ENCODE measurements at places on chromosomes 5 and 9.
A peak's percentile ranks its signal among the peaks of the same experiment; 100 is the strongest.

- DNase-seq: no peak
Observed at GRCh38 chr9:80952363-80952922, 736.9 kb downstream of the TLE1 start.

DNA sequence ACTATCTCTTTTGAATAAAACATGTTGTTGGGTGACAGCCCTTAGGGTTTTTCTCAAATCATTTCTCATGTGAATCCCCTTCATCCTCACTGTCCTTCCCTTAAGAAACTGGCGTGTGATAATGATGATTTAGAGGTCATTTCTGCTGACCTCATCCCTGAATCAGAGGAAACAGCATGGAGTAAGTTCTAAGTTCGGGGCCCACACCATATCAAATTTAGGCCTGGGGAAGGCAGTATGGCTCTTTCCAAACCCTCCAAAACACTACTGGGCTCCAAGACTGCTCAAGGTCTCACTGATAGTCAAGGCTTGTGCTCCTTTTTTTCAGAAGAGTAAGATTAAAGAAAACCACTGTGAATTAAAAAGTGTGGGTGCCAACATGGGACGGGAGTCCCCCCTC is 872 bp upstream of the SMIM3 start:
- DNase-seq: peak; percentile 32

DNA sequence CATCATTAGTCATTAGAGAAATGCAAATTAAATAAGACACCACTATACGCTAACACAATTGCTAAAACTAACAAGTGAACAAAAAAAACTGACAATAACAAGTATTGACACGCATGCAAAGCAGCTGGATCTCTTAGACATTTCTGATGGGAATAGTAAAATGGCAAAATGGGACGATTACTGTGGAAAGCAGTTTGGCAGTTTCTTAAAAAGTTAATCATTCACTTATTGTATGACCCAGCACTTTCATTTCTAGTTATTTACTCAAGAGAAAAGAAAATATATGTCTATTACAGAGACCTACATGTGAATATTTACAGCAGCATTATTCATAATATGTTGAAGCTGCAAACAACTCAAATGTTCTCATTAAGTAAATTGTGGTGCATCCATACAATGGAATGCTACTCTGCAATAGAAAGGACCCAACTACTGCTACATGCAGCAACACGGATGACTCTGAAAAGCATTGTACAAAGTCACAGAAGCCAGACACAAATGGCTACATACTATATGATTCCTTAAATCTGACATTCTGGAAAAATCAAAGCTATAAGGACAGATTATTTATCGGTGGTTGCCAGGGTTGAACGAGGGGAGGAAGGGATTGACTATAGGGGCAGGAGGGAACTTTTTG is 96.8 kb upstream of the ITGA2 start:
- DNase-seq: no peak

DNA sequence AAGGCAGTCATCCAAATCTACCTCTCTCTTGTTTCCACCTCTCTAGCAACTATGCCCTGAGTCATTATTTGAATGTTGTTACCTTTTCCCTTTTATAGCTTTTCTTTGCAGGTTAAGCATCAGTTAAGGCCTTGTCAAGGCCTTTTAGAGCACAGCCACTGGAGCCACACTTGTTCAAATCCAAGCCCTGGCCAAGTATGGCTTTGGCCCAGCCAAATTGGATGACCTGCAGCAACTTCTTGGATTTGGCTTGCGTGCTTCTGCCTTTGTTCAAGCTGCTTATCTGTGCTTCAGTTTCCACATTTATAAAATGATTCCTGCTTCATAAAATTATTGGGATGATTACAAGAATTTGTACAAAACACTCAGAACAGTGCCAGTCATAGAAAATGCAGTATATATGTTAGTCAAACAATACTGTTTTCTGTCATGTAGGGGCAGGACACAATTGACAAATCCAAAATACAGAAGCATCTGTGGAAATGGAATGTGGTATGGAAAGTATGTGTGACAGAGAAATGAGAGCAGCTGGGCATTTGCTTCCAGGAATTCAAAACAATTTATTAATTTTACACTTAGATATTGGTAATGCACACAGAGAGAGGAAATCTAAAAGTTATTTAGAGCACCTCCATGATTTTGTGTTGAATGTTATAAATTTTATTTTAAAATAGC is 17.9 kb upstream of the RLN1 start:
- DNase-seq: no peak

- DNase-seq: peak; percentile 56
Observed at GRCh38 chr9:91427873-91428272, 4.2 kb upstream of the NFIL3 start.

DNA sequence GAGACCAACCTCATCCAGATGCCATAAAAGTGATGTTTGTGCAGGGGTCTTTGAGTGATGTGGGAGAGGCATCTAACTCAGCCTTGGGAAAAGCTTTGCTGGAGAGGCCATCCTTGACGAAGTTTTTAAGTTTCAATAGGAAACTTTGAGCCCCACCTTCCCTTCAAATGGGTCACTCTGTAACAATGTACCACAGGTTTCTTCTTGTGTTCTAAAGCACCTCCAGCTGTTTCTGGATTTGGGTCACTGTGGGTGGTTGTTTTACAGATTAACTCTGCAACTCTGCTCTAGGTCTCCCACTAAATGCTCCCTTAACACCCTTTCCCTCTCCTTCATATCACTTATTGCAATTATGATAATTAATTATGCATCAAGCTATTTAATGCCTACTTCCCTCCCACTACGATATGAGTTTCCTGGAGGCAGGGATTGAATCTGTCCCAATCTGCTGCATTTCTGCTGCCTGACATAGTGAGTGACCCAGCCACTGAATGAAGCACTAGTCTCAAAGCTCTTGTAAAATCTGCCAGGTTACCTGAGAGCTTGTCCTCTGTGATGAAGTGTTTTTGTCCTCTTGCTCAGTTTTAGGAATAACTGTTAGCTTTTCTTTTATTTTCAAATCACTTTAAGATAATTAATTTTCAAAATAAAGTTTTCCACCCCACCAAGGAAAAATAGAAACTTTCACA is 60.5 kb upstream of the PUM3 start:
- no peak for DNase-seq

DNA sequence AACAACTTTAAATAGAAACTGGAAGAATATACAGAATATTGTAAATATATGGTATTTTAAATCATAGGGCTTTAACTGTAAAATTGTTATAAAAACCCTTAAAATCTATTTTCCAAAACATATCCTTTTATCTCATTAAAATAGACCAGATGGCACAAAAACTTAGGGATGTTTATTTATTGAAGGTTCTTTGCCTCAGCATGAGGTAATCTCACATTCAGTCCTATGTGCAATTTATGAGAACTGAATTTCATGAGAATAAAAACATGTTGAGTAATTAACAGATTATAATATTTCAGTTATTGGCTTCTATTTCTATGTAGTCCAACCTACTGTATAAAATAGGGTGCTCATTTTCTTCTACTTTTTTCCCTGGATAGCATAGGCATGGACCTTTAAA is 329.2 kb upstream of the PRR16 start:
- DNase-seq: no peak

GRCh38 chr9:114472765-114473446 is 32.4 kb downstream of the WHRN start:
- DNase-seq: peak; percentile 16

DNA sequence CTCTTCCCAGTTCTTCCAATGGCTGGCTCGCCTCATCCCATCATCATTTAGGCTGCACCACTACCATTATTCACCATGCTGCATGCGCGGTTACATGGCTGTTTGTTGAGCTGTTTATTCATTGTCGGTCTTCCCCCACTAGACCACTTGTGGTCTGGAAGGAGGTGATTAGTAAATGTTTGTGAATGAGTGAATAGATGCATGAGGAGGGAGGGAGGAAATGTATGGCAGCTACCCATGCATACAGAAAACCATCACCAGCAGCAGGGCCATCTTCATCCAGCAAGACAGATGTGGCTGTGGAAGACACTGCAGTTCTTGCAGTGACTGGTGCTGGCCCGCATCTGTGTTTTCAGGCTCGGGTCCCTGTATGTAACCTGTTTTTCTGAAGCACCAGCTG is 113.3 kb upstream of the SAP30L start:
- no peak for DNase-seq

DNA sequence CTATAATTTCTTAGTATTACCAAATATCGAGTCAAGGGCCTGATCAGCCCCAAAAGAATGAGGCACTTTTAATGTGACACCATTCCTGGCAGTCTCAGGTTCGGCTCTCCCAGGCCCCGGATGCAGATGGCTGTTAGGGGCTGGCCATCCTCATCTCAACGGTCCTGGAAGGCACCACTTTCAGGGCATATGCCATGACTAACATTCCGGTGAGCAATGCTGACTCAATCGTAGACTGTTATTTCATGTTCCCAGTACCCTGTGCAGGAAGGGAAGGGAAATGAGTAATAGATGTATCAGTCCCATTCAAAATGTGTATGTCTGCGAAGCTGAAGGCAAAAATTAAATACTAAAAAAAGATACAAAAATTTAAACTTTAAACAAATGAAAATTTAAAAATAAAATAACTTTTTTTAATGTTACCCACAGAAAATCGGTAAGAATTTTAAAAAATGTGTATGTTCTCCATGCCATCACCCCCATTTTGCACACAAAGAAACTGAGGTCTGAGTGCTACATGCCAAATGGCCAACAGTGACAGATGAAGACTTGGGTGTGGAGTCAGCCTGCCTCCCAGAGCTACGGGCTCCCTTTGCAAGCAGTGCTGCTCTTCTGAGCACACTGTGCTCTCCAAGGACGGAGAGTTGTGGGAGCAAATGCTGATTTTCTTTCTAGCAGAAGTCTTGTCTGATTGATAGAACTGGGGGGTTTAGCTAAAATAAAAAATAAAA is 79.0 kb downstream of the GLDC start:
- DNase-seq: peak; percentile 98

- no peak for DNase-seq
Observed at GRCh38 chr5:79590396-79590999, 21.7 kb upstream of the TENT2 start.

DNA sequence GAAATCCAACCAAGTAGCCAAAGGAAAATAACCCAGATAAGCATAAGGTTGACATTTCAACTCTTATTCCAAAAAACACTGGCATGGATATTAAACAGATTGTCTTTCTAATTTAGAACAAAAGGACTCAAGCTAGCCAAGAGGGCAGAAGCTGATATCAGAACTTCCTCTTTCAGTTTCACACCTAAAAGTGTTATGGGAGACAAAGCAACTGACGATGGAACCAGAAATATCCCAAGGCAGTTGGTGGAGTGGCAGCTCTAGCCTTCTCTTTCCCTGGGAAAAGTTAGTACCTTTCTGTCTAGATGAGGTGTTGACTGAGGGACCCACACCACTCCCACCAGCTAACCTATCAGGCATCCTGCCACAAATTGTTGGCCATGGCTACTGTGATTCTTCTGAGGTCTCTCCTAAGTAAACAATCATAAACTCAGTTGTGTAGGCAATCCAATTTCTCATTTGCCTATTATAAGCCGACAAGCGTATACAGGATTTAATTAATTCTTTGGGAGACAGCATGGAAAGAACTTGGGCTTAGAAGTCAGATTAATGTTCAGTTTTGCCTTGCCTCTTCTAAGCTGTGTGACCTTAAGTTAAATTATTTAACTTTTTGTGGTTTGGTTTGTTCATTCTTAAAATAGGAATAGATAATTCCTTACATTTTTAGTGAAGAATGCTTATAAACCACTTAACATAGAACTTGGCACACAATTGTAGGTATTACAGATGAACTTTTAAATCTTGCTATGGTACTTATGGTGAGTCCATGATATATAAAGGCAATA is 110.9 kb upstream of the ADAMTSL1 start:
- peak; percentile 48 for DNase-seq

GRCh38 chr5:93359296-93359959 is 221.6 kb downstream of the NR2F1-AS1 start:
- peak; percentile 83 for DNase-seq

GRCh38 chr5:171131497-171131896 is 177.6 kb upstream of the TLX3 start:
- no peak for DNase-seq

GRCh38 chr9:36029765-36030528 is 6.8 kb upstream of the RECK start:
- DNase-seq: peak; percentile 94

DNA sequence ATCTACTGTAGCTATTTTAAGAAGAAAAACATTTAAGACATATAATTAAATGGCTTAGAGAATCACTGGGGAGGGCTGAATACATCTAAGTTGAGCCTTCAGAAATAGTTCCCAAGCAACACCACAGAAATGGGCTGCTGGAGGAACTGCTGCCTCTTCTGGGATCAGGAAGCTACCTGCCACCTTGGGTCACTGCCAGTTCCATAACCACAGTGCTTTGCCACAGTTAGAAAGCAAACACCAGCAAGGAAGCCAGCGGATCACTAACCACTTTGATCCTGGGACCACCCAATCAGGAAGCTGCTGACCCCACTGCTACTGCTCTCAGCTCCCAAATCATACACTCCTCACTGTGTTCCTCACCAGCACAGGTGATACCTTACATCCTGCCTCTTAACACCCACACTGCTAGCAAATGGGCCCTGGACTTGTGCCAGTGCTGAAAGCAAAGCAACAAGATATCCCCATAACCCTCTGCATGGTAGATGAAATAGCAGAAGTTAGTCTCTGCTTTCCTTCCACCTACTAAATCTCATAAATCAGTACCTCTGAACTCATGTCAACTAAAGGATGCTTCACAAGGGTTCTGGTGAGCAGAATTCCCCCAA is 346.9 kb downstream of the DEPDC1B start:
- DNase-seq: no peak

- no peak for DNase-seq
Observed at GRCh38 chr5:109660301-109660700, 29.4 kb upstream of the MAN2A1 start.

- no peak for DNase-seq
Observed at GRCh38 chr5:96547486-96547885, 114.4 kb upstream of the PCSK1 start.

GRCh38 chr5:117177302-117177701 is 602.7 kb upstream of the SEMA6A start:
- no peak for DNase-seq

DNA sequence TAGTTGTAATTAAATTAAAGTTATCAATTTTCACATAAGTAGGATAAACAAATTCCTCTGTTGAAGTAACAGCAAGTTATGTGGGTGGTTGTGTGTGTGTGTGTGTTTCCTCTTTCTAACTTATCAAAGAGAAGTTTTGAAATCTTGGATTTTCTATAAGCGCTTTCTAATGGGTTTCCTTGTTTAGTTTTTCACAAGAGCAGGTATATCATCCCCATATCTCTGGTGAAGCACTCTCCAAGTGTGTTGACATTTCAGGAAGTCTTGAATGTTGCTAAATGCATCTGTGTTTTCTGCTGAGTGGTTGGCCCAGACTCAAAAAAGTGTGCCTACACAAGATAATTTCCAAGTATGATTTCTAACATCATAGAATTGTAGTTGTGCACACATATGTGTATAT is 43.3 kb downstream of the PRDM6 start:
- no peak for DNase-seq

DNA sequence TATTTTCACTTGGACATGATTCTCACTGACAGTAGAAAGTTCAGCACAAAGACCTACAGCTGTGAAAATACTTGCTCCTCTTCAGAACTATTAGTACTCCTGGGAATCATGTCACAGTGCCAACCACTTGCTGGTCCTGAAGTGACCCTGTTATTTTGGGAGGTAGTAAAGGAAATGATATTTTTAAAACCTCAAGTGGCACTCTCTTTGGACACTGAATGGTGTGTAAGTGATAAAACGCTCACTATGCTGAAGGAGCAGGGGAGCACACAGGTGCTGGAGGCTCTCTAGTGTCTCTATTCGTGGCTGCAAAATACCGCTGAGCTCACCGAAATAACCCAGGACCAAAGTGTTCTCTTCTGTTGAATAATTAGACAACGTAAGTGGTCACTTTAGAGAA is 76.9 kb upstream of the SPATA31D4 start:
- DNase-seq: no peak

Measured in EL (cell line).